ENCODE measurements at places on chromosomes 11 and 22.

DNA sequence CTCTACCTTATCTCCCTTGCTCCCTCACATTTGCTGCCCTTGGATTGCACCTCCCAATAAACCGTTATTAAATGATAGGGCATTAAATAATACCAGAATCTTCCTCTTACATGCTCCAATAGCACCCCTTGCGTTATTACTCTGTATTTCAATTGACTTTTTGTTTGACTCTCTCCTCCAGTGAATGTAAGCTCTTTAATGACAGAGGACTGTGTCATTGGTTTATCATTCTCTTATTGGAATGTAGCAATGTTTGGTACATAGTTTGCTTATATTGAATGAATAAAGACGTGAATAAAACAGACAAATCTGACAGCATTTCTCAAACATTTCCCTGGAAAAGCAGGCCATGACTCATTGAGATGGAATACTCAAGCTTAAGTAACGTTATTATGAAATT is 8.7 kb upstream of the MPEG1 start:
- no peak for DNase-seq

DNA sequence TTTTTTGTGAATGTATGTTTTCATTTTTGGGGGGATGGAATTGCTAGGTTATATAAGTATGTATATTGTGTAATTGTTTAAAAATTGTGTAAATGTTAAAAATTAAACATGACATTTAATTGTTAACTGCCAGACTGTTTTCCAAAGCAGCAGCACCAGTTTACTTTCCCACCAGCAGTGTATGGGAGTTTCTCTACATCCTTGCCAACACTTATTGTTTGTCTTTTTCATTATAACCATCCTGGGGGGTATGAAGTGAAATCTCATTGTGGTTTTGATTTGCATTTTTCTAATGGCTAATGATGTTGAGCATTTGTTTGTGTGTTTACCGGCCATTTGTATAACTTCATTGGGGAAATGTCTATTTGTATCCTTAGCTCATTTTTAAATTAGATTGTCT is 31.7 kb upstream of the RRAS2 start:
- DNase-seq, result no peak

DNA sequence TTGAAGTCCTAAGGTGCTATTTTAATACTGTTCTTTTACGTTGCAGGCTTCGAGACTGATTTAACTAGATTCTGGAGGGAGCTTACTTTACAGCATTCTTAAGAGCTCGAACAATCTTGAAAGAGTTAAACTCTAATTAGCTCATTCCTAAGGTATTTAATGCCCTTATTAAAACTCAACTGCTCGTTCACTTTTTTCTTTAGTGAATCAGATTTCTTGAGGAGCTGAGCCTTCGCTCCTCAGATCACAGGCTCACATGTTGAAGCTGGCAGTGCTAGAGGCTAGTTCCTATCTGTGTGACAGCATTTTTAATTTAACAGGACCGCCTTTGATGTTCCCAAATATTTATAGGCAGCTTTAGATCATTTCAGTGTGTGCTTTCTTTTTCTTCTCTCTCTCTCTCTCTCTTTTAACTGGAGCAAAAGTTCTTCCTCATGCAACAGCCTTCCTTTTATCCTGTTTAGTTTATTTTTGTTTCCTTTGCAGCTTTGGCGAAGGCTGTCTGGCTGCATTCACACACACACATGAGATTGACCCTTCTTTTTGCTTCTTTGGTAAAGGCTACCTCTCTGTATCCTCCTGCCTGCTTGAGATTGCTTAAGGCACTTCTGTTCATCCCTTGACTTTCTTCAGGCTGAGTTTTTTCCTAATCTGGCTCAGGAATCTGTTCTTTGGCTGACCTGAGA is 21.0 kb downstream of the ZNRF3 start:
- no peak for DNase-seq

GRCh38 chr22:26579331-26579886 is 10.5 kb downstream of the TPST2 start:
- DNase-seq, result no peak

GRCh38 chr11:125082611-125083311 is 19.7 kb downstream of the SLC37A2 start:
- DNase-seq, result no peak

DNA sequence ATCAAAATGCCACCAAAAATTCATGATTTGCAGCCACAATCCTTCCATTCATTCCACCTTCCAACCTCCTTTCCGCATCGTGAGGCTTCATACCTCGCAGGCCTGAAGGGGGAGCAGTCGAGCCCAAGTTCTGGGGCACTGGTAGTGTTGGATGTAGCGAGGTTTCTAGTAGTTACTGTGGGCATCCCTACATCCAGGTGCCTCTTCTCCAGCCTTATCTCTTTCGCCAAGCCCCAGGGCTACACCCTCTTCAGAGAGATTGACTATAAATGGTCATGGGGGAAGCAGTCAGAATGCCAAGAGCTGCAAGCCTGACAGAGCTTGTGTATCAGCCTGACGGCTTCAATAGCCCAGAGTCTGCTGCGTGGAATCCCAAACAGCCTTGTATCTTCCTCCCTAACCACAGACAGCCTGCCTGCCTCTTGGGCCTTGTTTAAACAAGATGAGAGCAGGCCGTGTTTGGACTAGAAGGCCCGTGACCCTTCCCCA is 28.9 kb downstream of the CLMP start:
- DNase-seq, result no peak

DNA sequence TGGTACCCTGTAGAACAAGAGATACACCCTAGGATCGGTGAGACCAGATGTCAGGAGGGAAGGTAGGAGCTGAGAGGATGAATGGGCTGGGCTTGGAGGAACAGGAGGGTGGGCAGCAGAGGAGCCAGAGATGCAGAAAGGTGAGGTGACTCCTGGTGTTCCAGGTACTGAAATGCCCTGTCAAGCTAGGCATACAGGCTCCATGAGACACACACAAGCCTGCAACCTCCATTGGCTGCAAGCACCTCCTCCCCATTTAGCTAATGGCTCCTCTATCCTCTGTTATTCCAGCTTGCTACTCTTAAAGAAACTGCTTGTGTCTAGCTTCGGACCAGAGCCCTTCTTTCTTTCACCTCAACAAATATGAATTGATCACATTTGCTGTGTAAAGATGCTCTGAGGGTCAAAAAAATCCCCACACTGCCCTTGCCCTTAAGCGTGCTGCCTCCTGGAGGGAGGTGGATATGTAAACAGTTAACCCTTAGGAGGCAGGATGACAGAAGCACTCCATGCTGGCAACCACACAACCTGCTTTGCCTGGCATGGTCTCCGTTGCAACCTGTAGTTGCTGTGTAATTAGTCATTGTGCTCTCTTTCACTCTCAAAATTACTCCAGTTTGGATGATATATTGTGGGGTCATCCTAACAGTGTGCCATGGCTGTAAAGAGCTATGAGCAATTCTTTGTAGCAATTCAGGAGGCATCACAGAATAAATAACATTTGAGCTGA is 156.0 kb downstream of the PKNOX2 start:
- no peak for DNase-seq

- no peak for DNase-seq
Measured at GRCh38 chr11:66987158-66987620, 12.1 kb downstream of the C11orf86 start.

DNA sequence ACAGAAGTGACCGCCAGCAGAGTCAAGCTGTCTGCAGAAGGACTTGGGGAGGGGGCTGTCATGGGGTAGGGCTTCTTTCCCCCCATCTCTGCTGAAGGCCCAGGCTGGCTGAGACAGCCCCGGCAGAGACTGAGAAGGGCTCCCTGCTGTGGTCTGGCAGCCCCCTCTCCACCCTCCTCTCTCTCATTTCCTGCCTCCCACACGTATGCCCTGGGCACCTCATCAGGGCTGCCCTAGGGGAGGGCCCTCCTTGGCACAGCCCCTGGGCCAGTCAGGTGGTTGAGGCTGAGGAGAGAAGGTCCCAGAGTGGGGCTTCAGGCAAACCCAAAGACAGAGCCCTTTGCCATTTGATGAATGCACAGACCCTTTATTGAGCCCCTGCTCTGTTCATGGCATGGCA is 3.6 kb downstream of the RASD2 start:
- no peak for DNase-seq

DNA sequence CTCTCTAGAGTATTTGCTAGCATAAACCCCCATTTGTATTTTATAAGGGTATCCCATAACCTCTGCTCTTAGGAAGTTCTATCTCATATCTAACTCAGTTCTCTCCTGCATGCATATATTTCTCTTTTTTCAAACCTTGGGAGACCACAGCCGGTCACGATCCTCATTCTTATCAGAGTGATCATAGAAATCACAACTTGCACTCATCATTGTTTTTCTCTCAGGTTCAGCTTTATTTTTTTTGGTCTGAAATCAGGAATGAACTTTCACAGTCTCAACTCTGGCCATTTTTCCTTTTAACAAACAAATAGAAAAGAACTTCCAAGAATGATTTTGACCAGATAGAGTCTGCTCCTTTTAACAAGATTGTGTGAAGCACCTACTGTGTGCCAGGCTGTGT is 98.6 kb upstream of the BLID start:
- DNase-seq, result no peak

DNA sequence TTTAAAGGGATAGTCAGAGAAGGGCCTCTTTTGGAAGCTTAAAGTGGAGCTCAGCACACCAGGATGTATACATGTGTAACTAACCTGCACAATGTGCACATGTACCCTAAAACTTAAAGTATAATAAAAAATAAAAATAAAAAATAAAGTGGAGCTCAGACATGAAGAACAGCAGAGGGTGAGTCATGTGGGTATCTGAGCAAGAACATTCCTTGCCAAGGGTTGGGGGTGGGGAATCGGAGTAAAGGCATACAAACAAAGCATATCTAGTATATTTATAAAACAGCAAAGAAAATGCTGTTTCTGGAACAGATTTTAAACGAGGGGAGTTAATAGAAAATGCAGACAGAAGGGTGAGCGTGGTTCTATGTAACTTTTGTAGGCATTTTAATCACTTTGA is 562.6 kb upstream of the ANO3 start:
- no peak for DNase-seq

- DNase-seq, result no peak
Measured at GRCh38 chr22:38864361-38865191, 7.4 kb downstream of the CBX6 start.

DNA sequence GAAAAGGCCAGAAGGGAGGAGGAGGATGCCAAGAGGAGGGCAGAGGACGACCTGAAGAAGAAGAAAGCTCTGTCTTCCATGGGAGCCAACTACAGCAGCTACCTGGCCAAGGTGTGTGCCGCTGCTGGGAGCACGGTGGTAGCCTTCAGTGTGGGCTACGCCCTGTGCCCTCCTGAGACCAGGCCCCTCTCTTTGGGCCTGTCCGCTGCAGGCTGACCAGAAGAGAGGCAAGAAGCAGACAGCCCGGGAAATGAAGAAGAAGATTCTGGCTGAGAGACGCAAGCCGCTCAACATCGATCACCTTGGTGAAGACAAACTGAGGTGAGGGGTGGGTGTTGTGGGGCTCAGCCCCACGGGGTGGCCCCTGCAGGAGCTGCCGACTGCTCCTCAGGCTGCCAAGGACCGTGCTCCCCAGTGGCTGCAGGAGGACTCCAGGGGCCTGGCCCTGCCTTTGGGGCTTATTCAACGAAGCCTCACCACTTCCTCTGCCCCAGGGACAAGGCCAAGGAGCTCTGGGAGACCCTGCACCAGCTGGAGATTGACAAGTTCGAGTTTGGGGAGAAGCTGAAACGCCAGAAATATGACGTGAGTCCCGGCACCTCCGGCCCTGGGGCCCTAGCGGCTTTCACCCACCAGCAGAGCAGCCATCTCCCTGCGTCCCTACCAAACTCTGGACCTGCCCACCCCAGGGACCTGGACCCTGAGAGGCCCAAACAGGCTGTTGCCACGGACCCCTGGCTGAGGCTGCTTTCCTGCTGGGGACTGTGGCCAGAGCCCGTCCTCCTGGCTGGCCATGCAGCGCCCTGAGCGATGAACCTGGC is 12.6 kb upstream of the MRPL23 start:
- no peak for DNase-seq

DNA sequence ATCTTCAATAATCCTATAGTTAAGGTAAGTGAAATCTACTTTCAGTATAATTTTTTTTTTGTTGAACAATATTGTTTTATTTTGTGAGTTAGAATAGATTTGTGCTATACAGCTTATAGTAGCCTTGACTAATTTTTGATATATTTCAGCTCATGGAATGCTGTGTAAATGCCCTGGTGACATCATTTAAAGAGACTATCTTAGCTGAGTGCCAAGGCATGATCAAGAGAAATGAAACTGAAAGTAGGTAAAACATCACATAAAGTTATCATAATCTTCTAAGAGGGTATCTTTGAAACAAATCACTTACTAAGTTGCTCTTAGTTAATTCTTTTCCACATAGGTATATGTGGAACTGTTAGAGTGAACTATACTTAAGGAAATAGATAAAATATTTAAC is 51.4 kb upstream of the ACAT1 start:
- no peak for DNase-seq

- DNase-seq, result no peak
Measured at GRCh38 chr11:34910817-34911216, 5.4 kb downstream of the APIP start.

- DNase-seq, result peak; percentile 66
Measured at GRCh38 chr11:64796047-64796756, 6.8 kb downstream of the MAP4K2 start.
